ENCODE measurements at places on chromosomes 16 and 17. TPM values are rescaled to one million over a fixed set of nuclear protein-coding genes. Genes with fewer than 3 reads are reported as not detected.

GRCh38 chr17:5793899-5794298 is 209.6 kb upstream of the NLRP1 start:
- no peak for DNase-seq

DNA sequence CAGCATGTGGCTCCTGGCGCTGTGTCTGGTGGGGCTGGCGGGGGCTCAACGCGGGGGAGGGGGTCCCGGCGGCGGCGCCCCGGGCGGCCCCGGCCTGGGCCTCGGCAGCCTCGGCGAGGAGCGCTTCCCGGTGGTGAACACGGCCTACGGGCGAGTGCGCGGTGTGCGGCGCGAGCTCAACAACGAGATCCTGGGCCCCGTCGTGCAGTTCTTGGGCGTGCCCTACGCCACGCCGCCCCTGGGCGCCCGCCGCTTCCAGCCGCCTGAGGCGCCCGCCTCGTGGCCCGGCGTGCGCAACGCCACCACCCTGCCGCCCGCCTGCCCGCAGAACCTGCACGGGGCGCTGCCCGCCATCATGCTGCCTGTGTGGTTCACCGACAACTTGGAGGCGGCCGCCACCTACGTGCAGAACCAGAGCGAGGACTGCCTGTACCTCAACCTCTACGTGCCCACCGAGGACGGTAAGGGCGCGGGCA is 645 bp downstream of the NLGN2 start:
- DNase-seq, result peak; percentile 43

GRCh38 chr17:39926588-39927100 is 757 bp downstream of the ORMDL3 start:
- DNase-seq, result peak; percentile 63

- no peak for DNase-seq
These were observed 12.8 kb upstream of the CHMP6 start for GRCh38 chr17:80978499-80979497.

DNA sequence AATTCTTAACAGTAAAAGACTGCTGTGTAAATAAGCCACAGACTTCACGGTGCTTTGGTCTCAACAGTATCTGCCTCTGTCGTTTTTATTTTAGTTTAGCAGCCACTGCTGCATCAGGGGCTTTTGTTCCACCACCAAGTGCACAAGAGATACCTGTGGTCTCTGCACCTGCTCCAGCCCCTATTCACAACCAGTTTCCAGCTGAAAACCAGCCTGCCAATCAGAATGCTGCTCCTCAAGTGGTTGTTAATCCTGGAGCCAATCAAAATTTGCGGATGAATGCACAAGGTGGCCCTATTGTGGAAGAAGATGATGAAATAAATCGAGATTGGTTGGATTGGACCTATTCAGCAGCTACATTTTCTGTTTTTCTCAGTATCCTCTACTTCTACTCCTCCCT is 7.9 kb downstream of the HERPUD1 start:
- no peak for DNase-seq

- no peak for DNase-seq
These were observed 11.9 kb downstream of the ERCC4 start for GRCh38 chr16:13931845-13932244.

DNA sequence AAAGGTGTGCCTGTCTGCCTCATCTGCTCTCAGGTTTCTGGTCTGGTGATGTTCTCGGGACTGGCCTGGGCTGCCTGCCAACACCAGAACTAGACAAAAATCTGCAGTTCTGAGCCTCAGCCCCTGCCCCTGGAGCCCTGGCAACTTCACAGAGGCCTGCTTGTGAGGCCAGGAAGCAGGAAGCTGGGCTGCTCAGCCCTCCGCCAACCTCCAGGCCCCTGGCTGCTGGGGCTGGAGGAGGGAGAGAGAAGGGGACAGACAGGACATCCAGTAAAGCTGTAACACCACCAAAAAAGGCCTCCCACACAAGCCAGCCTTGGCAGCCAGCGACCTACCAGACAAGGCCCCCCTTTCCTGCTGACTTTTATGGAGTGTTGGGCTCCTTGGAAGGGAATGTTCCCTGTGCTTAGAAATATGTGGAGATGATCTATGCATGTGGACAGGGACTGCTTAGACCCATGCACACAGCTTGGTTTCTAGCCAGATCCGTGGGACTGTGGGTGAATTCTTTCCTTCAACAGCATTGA is 157.6 kb downstream of the XYLT1 start:
- no peak for DNase-seq

DNA sequence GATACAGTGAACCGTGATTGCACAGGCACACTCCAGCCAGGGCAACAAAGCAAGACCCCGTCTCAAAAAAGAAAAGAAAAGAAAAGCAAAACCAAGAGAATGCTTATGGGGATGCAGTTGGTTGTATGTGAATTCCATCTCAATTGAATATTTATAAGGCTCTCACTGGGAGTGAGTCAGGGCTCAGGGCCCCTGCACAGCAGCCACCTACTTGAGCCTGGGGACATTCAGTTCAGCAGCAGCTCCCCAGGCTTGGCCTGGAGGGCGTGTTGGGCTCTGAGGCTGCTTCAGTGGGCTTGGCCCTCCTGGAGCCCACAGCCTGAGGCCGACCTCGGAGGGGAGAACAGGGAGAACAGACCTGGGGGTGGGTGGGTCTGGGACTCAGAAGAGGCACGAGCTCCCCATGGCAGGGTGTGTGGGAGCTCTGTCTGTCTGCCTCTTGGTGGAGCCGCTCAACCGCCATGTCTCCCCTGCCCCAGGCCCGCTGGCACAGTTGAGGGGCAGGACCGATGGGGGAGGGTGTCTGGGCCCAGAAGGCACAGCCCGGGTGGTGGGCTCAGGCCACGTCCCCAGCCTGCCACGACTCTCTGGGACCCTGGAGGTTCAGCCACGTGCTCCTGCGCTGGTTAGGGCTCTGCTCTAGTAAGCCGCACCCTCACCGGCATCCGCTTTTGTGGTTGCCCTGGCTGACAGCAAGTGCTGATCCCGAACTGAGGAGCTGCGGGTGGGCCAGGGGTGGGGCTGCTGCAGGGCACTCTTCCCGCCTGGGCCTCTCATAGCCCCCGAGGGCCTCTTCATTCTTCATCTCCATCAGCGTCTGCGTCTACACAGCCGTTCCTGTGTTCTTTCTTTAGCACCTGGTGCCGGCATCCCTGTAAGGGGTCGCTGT is 24.8 kb downstream of the ZFPM1 start:
- DNase-seq, result peak; percentile 50

- no peak for DNase-seq
These were observed 5.0 kb upstream of the DCTPP1 start for GRCh38 chr16:30434852-30435251.

- DNase-seq, result no peak
These were observed 31.4 kb upstream of the PMFBP1 start for GRCh38 chr16:72203401-72203800.

DNA sequence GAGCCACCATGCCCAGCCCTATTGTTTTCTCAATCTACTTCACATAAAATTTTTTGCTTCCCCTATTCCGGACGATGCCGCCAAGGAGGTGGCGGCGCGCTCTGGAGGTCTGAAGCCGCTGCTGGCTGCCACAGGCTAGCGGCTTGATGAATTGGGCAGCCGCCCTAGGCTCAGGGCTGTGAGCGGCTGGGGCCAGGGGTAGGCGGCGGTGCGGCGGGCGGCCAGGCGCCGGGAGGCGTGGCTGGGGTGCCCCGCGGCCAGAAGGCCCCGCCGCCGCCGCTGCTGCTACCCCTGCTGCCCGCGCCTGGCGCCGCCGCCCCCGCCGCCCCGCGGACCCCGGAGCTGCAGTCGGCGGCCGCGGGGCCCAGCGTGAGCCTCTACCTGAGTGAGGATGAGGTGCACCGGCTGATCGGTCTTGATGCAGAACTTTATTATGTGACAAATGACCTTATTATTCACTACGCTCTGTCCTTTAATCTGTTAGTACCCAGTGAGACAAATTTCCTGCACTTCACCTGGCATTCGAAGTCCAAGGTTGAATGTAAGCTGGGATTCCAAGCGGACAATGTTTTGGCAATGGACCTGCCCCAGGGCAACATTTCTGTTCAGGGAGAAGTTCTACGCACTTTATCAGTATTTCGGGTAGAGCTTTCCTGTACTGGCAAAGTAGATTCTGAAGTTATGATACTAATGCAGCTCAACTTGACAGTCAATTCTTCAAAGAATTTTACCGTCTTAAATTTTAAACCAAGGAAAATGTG is 41.7 kb downstream of the ANKFY1 start:
- DNase-seq, result no peak

DNA sequence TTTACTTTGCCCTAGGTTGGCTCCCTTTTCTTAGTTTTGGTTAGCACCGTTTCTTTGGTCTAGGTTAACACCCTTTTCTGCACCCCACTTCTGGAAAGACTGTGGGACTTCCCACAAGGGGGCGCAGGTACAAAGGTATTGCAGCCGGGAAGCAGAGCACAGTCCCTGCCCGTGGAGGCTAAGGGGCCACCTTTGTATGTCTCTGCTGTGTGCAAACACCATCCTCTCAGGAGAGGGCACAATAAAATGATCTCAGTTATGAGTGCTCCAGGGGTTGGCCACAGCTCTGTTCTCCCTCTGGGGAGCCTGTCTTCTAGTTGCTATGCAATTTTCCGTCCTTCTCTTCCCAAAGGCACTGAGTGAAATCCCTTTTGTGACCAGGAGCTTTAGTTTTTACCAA is 28.4 kb upstream of the TMC5 start:
- DNase-seq, result peak; percentile 5

DNA sequence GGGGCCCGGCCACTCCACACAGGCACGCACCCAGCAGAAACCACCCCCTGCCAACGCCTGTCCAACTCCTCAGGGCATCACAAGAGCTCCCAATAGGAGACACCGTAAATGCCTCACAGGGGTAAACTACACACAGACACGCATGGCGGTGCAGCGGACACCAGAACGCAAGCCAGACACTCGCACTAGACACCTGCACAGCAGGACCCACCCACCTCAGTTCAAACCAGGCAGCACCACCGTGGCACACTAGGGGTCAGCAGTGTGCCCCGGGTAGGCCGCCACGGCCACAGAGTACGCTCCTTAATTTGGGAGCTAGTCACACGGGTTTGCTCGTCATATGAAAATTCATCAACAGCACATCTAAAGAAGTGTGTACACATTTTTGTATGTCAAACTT is 3.4 kb downstream of the SLC38A10 start:
- peak; percentile 58 for DNase-seq

DNA sequence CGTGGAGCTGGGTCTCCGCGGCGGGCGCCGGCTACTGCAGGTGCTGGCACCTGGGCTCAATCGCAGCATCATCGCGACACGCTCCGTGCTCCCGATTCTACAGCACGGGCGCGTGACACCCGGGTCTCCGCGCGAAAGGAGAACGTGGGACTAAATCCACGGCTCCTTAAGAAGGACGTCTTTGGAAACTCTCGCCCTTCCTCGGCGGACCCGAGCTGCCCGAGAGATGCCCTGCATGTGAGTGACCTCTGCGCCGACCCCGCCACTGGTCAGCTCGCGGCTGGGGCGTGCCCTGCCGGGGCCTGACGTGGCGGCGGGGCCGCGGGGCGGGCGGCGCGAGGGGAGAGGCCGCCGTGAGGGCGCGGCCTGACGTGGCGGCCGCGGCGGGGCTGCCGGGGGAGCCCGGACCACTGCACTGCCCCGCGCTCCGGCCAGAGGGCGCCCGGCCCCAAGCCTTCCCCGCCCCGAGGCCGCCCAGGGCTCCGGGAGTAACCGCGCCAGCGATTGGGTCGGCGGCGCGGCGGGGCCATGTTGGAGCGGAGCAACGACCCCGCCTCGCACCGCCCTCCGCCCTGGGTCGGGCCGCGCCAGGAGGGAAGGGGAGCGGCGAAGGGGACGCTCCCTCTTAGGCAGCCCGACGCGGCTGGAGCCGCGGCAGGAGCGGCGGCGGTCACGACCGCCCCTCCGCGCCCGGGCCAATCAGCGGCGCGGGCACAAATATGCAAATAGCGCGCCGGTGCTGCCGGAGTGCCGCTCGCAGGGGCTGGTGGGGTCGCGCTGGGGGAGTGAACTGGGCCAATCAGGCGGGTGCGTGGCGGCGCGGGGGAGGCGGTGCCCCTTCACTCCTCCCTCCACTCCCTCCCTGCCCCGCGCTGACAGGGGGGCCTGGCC is 75.6 kb downstream of the CHD9 start:
- DNase-seq, result peak; percentile 92

The GLTPD2 gene
- not detected for total RNA-seq
